Chondrocyte (in vitro differentiated cells): ENCODE measurements at places on chromosomes 12 and 14.
A peak's percentile ranks its signal among the peaks of the same experiment; 100 is the strongest.

- no peak for DNase-seq
Measured at GRCh38 chr12:91333966-91334365, 151.3 kb upstream of the DCN start.

DNA sequence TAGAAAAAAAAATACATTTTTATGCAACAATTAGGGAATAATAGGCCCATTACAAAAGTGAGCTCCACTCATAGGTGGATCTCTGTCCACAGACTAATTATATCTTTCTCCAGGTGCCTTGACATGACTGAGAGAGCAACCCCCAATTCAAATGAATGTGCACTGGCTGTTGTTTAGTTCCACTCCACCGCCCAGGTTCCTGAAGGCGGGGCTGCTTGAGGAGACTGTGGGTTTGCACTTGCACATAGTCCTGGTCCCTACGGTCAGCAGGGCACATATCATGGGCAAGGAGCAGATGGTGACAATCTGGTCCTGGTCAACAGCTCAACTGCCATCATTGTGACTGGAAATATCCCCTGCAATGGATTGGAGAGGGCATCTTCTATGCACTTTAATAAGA, 195.6 kb upstream of the PWP1 start:
- no peak for DNase-seq

- DNase-seq: no peak
Measured at GRCh38 chr14:65704850-65705249, 292.3 kb downstream of the FUT8 start.

- no peak for DNase-seq
Measured at GRCh38 chr14:99681101-99681831, 2.8 kb upstream of the CYP46A1 start.

GRCh38 chr12:120801146-120801545, 75.5 kb downstream of the ACADS start:
- no peak for DNase-seq

GRCh38 chr12:106063826-106064720, 74.7 kb downstream of the NUAK1 start:
- DNase-seq: no peak

DNA sequence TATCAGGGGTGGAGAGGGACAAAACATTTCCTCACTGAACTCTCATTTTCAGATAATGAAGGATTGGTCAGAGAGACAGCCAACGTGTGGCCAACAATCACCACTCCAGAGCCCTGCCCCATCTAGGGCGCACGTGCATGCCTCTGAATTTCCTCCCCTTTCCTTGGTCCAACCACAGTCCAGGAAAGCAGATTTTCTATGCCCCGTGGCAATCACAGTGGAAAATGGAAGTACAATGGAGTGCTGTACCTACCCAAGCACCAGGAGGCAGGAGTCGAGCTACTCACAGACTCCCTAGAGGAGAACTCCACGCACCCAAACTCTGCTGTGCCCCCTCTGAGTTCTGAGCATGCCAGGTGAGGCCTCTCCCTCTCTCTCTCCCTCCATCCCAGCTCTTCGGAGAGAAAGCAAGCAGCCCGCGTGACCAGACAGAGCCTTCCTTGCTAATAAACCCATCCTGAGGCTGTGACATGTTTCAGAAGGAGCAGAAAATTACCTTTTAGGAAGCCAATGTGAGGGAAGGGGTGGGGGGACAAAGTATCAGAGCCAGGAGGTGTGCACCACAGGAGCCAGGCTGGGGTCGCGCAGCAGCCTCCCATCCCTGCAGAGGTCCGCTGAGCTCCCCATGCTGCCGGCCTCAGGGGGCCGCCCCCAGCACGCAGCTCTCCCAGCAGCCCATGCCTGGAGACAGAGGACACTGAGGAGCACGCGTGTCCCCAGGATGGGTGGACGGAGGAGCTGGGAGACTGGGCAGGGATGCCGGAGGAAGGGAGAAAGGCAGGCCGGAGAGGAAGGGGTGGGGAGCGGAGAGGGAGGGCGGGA, 73.4 kb downstream of the PITPNM2 start:
- no peak for DNase-seq

GRCh38 chr14:100892496-100893227, 10.9 kb downstream of the RTL1 start:
- DNase-seq: no peak

GRCh38 chr12:113057565-113058485, 1.3 kb downstream of the DTX1 start:
- peak; percentile 88 for DNase-seq

GRCh38 chr12:124517260-124518050, 50.0 kb downstream of the NCOR2 start:
- no peak for DNase-seq

DNA sequence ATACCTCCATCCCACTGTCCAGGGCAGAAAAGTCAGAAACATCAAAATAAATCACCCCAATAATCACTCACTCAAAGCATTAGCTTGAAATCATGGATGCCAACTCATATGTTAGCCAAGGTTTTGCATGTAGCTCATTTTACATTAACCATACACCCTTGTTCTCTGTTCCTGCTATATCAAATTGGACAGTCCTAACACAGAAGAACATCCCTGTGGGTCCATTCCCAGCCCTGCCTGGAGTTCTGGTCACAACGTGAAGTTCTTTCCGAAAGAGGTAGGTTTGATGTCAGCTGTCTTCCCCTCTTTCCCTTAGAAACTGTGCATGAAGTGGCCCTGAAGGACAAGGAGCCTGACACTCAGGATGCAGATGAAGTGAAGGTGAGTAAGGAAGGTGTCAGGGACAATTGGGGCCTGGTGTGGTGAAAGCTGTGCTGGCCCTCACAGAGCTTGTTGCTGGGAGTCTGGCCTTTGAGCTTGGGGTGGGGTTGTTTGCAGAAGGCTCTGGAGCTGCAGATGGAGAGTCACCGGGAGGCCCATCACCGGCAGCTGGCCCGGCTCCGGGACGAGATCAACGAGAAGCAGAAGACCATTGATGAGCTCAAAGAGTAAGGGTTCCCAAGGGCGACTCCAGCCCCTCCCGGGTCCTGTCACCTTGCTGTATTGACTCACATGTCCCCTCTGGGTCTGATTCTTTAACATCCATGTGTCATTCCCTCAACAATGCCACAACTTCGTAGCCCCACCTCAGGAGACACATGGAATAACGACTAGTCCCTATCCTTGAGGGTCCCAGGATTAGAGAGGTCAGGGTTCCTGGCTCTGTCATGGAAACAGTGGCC, 15.0 kb upstream of the PIP4K2C start:
- no peak for DNase-seq

- no peak for DNase-seq
Measured at GRCh38 chr12:79689477-79690141, 1.2 kb downstream of the PAWR start.

GRCh38 chr12:56001487-56002100, 4.5 kb downstream of the SUOX start:
- no peak for DNase-seq

GRCh38 chr12:25518512-25518911, 34.6 kb downstream of the LMNTD1 start:
- no peak for DNase-seq

DNA sequence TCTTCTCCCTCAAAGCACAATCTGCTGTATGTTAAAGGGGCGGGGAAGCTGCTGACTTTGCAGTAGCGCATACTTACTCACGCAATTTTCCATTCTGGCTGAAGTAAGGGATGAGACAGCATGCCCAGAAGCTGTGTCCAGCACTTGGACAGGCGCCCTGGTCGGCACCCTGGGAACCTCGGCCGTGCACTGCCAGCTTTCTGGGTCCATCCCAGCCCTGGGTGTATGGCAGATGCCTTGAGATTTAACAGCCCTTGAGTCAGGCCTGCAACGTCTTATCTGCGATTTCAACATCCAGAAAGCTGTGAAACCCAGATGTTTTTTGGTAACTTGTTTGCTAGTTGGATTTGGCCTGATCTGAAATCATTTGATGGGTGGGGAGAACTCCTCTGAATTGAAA, 16.1 kb downstream of the EML1 start:
- DNase-seq: no peak

DNA sequence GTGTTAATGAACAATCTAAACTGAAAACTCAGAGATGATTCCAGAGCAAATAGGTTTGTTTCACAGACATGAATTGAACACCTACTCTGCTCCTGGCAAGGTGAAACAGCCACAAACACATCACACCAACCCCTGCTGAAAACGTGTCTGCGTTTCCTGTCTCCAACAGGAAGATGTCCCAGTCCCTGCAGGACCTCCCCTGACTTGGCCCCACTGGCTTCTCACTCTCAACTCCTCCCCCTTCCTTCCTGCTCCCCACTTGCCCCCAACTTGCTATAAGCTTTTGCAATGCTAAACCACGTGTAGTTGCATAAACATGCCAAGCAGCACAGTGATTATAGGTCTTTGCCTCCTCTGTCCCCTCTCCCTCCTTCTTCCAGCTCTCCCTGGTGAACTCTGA, 567.6 kb downstream of the BCL11B start:
- DNase-seq: no peak

GRCh38 chr12:53345486-53346188, 9.5 kb upstream of the SP7 start:
- no peak for DNase-seq

- DNase-seq: no peak
Measured at GRCh38 chr12:100897240-100897639, 102.7 kb downstream of the ANO4 start.

- DNase-seq: no peak
Measured at GRCh38 chr12:13149411-13149810, 45.9 kb upstream of the GSG1 start.

GRCh38 chr14:77026930-77027537, 1.5 kb downstream of the IRF2BPL start:
- no peak for DNase-seq

DNA sequence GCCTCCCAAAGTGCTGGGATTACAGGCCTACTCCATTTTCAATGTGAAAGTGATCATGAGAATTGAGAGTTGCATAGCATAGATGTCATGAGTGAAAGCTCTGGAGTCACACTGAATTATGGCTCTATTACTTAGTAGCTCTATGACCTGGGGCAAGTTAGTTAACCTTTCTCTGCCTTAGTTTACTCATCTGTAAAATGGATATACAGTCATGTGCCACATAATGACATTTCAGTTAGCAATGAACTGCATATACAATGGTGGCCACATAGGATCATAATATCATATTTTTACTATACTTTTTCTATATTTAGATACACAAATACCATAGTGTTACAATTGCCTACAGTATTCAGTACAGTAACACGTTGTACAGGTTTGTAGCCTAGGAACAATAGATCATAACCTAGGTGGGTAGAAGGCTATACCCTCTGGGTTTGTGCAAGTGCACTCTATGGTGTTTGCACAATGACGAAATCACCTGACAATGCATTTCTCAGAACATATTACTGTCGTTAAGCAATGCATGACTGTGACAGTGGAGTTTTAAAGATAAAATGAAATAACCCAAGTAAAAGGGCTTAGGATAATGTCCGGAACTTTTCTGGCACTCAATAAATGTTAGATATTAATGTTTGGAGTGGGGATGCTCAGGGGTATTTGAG, 53.1 kb downstream of the ZFYVE26 start:
- no peak for DNase-seq
